Trophoblast cell (in vitro differentiated cells and primary cell): ENCODE measurements at places on chromosomes 12 and 14.

- no peak for DNase-seq
These were observed 121.8 kb downstream of the BBS10 start for GRCh38 chr12:76226397-76226796.

- DNase-seq = no peak
These were observed 1.7 kb downstream of the PRICKLE1 start for GRCh38 chr12:42587601-42588523.

GRCh38 chr12:66014818-66015217, 115.7 kb downstream of the LLPH start:
- no peak for DNase-seq

GRCh38 chr12:93502802-93503623, 35.7 kb downstream of the MRPL42 start:
- DNase-seq = peak; percentile 69

DNA sequence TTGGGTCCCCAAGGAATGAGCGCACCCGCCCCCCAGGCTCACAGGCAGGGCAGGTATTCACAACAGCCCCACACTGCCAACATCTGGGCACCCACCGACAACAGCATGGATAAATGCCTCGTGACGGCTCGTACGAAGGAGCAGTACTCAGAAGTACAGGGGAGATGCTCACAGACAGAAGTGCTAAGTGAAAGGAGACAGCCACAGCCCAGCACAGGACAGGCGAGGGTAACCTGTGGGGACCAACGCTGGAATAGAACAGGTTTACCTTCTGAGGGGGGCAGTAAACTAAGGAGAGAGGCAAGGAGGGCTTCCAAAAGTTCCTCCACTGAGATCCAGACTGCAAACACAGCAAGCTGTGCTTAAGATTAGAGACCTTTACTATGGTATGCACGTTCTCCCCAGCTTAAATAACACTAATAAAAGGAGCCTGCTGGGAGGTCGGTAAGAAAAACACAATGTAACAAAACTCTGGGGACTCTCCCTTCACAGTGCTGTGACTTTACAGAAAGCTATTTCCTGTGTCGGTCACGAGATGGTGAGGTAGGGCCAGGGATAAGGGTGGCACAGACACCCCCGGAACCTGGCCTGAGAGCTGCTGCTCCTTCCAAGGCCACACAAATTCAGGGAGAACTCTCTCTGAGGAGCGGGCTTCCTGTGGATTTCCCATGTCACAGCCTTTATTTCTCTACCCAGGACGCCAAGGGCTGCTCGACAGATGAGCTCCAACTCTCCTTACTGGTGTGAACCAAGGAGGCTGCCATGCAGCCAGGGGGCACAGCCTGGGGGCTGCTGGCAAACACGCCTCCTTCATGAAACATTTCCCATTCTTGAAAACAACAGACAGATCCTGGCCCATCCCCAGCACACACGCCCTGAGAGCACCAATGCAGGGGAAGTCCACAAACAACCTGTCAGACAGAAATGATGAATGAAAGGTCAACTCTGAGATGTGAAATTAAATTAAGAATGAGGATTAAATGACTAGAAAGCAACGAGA, 26.3 kb downstream of the SLC15A4 start:
- no peak for DNase-seq

DNA sequence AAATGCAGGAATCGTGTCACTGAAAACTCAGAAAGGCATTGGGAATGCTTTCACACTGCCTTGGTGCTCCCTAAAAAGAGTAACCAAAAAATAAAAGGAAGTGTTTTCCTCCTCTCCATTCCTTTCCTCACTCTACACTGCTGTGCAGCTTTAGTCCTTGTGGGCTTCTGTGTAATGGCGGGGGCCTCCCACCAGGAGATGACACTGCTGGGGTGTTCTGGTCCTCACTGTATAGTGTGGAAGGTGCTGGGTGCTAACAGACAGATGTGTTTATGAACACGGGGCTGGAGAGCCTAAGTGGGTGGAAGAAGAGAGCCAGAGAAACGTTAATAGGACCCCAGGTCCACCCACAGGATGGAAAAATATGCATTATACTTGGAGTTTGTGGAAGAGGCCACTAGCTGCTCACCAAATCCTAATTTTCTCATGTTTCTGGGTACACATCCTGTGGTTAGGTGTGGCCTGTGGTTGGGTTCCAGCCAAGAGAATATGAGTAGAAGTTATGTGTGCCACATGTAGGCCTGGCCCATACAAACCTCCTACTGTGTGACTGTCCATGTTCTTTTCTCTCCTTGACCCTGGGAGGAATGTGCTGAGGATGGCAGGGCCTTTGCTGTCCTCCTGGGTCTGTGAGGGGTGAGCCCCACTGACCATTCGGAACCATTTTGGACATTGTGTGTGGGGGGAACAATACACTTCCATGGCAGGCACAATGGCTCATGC, 14.0 kb upstream of the C1S start:
- no peak for DNase-seq

- peak; percentile 0 for DNase-seq
These were observed 494 bp downstream of the TMTC3 start for GRCh38 chr12:88142610-88142991.

GRCh38 chr12:42260518-42260917, 22.5 kb upstream of the YAF2 start:
- DNase-seq = no peak

- no peak for DNase-seq
These were observed 9.8 kb upstream of the ABHD12B start for GRCh38 chr14:50862036-50862570.

DNA sequence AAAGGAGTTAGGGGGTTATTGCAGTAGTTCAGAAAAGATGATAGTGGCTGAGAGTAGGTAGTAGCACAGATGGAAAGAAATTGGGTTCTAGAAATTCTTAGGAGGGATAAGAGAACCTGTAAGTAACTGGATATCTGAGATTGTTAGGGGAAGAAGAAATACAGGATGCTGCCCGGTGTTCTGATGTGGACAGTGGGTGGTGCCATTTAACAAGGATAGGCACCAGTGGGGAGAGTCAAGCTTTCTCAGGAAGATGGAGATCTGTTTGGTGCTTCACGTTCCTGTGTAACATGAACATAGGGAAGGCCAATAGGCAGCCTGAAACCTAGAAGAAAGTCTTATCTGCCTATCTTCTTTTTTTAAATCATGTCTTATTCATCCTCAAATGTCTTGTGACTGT, 245.9 kb downstream of the NPAS3 start:
- no peak for DNase-seq

DNA sequence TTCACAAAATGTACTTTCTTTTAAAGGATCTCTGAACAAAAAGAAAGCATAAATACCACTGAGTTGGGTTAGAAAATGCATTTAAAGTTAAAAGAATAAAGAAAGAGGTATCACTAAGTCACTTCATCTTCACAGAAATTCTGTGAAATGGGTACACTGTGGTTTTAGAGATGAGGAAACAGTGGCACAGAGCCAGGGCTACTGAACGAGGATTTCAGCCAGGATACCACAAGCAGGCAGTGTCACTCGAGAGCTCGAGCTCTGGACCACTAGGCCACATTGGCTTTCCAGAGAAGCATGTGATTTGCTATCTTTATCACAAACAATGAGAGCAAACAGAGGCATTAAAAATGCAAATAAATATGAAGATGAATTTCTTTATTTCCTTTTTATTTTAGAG, 51.0 kb downstream of the WDHD1 start:
- DNase-seq = no peak

DNA sequence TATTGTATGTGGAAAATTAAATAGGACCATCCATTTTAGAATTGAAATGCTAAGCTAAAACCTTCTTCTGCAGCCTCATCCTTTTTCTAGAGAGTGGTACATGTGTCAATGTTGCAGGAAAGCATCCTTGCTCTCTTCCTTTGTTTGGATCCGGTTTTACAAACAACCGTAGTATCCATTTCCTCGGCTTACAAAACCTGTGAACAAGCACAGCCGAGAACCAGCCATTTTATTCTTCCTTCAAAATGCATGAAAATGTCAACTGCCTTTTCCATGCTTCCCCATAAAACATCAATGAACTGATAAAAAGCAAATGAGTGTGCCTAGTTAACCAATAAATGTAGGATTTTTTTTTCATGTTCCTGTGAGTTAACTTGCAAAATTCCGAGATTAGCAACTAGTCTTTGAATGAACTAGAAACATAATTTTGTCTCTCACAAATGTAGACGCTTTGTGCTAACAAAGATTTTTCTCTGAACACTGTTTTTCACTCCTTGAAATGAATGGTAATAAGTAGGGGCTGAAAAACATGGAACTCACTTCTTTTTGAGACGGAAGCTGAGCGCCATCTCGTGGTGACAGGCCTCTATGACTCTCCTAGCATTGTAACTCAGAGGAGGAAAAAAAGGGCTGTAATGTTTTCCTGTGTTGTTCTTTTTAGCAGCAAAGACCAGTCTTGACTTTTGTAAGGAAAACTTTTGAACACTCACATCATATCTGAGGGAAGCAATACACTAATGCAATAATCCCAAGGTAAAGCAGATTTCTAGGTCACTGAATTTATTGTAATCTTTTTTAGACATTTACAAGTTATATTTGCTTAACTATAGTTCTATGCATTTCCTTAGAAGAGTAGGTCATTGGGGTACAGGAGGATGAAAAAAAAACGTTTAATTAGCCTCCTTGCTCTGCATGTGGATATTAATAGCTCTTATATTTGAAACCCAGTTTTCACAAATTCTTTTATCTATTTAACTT, 157.4 kb upstream of the FOXG1 start:
- DNase-seq = peak; percentile 66

DNA sequence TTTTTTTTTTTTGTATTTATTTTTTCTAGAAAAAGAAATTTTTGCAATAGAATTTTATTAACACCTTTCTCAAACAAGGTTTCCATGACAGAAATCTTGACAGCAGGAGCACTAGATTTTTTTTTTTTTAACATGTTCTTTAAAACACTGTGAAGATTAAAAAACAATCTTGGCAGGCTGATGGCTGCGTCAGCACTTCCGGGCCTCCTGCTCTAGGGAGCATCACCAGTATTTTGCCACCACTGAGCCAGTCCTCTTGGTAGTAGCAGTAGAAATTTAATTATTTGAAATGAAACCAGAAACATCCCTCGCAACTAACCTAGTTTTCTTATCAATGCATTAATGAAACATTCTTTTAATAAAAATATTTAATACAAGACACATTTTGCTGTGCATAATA, 99.6 kb downstream of the APAF1 start:
- no peak for DNase-seq

DNA sequence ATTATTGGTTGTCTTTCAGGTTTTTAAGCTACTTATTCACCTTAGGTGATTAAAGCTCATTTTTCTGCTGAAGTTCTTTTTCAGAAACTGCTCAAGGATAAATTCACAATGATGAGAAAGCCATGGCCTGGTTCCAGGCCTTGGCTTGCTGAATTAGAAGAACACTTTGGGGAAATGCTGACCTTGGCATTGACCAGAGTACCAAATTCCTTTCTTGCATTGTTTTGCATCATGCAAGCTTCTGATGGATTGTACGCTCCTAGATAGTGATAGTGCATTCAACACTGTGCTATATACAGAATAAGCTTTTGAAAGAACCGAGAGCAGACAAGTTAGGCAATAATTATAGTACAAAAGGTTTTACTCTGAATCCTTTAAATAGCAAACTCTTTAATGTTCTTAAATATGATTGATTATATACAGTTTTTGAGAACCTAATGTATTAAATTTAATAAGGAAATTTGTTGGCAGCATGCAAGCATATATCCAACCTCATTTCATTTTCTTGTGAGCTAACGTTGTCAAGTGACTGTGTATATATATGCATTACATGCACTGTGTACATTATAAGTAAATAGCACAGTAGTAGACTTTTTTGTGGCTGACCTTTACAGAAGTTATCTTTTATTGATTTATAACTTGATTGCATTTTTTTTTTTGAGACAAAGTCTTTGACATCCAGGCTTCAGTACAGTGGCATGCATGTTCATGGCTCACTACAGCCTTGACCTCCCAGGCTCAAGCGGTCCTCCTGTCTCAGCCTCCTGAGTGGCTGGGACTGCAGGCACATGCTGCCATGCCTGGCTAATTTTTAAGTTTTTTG, 99.2 kb downstream of the DIP2B start:
- no peak for DNase-seq
